Activated T-cell treated with anti-CD3 and anti-CD28 coated beads, Interleukin-2, amount 50 U/mL, for 48 hours (primary cell): ENCODE measurements at places on chromosomes 6 and 20.
A peak's percentile ranks its signal among the peaks of the same experiment; 100 is the strongest.

GRCh38 chr6:119620846-119621555, 271.4 kb upstream of the MAN1A1 start:
- DNase-seq = no peak

DNA sequence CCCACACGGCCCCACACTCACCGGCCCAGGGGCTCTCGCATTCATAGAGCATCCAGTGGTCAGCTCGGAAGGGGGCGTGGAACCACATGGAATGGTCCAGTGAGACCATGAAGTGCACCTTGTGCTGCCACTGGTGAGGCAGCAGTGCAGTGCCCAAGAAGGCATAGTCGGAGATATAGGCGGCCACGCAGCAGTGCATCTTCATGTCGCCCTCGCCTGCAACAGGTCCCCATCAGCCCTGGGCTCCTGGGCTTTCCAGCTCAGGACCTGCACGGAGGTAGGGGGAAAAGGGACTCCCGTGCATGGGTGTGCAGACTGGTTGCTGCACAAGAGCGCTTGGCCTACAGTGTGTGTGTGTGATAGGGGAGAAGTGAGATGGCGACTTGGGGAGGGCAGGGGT, 9.9 kb downstream of the SNX21 start:
- DNase-seq = no peak

DNA sequence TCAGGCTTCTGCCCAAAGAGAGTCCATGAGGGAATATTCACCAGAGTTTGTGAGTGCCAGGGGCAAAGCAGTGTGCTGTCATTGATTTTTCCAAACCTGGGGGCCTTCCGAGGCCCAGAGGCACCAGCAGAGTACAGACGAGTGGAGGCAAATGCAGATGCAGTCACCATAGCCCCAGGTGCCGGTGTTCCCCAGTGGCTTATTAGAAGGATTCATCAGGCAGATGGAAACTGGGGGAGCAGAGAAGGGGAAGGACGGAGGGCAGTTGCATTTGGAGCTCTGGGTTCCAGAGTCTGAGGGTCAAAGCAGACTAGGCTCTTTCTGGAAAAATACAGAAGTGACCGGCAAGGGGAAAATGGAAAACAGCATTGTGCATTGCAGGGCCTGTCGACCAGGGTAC, 184.2 kb downstream of the ANKRD60 start:
- no peak for DNase-seq

GRCh38 chr6:21331235-21331634, 262.3 kb upstream of the SOX4 start:
- no peak for DNase-seq

- no peak for DNase-seq
Measured at GRCh38 chr6:81997090-81997926, 244.8 kb upstream of the TENT5A start.

DNA sequence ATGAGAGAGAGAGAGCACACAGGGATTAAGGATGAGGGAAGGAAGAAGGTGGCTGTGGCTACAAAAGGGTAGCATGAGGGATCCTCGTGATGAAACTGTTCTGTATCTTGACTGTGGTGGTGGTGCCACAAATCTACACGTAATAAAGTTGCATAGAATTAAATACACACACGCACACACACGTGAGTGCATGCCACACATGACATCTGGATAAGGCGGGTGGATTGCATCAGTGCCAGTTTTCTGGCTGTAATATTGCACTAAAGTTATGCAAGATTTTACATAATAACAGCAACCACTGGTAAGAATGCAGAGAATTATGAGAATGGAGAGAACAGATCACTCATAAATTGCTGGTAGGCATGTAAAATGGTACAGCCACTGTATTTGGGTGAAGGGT, 16.9 kb upstream of the STK35 start:
- DNase-seq = no peak

- peak; percentile 91 for DNase-seq
Measured at GRCh38 chr6:121334299-121335086, at the start of gene TBC1D32. TBC1D32 (minus strand) TSS chr6:121334480; CDS start chr6:121334430, 50 bp downstream.

DNA sequence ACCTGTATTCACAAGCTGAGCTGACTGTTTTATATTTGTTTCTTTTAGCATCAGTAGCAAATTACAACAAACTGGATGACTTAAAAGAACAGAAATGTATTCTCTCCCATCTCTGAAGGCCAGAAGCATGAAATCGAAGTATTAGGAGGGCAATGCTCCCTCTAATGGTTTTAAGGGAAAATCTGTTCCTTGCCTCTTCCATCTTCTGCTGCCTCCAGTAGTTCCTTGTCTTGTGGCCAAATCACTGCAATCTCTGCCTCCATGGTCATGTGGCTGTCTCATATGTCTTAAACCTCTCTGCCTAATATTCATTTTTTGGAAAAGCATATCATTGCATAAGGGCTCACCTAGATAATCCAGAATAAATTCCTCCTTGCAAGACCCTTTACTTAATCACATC, 25.2 kb upstream of the ASCC3 start:
- no peak for DNase-seq

- DNase-seq = no peak
Measured at GRCh38 chr20:34717230-34718095, 13.3 kb downstream of the TP53INP2 start.

- no peak for DNase-seq
Measured at GRCh38 chr6:156348424-156348823, 428.8 kb upstream of the ARID1B start.

DNA sequence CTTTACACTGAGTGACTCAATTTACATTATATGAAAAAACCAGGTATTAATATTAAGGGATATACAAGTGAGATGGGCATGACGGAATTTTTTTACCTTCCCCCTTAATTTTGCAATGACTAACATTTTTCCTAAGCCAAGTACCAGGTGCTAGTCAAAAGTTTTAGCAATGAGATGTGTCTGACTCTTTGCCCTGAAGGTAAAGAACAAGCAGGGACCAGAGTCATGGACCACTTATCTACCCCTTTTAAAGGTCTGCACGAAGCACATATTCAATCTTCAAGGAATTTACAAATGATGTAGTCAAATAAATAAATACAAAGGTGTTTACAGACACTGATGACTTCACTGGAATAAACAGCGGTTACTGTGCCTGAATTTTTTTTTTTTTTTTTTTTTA, 1.4 kb downstream of the GLO1 start:
- DNase-seq = no peak

GRCh38 chr20:50417023-50417329, 93.2 kb upstream of the PTPN1 start:
- DNase-seq = no peak

DNA sequence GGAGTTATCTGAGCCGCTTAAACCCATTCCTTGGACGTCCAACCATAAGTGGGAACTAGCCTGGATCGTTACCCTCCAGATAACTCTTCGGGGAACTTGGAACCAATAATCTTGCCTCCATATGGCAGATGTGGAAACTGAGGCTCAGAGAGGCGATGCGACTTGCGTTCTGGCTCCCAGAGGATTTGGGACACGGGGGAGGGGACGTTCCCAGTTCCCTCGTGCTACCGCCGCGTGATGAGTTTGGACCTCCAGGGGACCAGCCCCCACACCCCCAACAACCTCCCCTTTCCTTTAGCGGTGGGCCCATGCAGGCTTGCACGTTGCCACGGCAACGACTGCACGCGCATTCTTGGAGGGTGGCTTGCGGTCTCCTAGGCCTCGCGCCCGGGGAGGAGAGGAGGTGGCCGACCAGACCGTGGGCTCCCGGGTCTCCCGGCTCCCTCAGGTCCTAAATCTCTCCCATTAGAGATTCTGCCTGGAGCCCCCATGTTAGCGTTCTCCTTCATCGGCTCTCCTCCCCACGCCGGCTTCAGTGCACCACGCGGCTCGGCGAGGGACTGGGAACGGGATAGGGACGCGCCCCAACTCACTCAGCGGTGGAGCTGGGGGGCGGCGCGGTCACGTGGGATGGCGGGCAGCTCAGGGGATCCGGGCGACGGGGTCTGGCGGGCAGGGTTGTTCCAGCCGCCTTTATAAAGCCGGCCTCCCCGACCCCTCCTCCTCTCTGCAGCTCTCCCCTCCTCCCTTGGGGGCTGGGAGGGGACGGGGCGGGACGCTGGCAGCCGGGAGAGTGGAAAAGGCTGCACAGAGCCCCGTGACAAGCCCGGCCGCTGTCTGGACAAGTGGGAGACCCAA, at the start of gene PLTP:
TSS of gene PLTP (minus strand) at position 670 of the 858 bp plus-strand sequence. CDS start 703 bp downstream, outside the sequence.
- DNase-seq = peak; percentile 54

GRCh38 chr6:3418496-3419060, 38.3 kb downstream of the SLC22A23 start:
- no peak for DNase-seq

GRCh38 chr6:14459315-14459714, 341.7 kb downstream of the CD83 start:
- DNase-seq = no peak

DNA sequence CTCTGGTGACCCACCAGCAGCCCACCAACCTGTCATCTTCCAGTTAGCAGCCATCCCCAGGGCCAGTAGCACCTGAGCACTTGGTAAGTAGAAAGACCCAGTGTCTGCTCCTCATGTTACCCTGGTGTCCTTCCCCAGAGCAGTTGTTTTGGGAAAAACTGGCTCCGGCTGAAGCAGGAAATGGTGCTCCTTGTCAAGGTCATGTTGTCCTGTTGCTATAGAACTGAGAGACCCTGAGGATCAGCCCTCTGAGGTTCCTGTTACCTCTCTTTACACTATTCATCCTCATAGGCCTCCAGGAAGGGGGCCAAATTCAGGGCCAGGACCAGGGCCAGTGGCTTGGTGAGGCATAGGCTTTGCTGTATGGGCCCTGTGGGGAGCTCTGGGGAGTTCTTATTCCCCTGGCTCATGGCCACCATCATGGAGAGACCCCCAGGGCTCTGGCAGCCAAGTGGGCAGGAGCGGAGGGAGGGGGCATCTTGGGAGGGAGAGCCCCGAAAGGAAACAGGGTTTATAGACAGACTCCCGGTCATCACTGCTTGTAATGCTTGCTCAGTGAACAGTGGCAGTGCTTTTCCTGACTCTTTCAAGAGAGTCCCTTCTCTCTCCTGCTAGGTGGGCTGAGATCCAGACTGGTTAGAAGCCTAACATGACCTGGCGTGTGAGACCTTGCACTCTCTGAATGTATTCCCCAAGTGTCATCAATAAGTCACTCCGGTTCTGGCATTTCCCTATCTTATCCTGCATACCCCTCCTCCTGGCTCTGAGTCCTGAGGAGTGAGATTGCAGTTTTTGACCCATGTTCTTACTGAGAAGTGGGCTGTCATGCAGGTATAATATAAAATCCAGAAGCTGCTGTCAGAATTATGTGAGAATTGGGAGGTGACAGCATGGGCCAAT, 50.7 kb downstream of the PPARD start:
- DNase-seq = no peak

DNA sequence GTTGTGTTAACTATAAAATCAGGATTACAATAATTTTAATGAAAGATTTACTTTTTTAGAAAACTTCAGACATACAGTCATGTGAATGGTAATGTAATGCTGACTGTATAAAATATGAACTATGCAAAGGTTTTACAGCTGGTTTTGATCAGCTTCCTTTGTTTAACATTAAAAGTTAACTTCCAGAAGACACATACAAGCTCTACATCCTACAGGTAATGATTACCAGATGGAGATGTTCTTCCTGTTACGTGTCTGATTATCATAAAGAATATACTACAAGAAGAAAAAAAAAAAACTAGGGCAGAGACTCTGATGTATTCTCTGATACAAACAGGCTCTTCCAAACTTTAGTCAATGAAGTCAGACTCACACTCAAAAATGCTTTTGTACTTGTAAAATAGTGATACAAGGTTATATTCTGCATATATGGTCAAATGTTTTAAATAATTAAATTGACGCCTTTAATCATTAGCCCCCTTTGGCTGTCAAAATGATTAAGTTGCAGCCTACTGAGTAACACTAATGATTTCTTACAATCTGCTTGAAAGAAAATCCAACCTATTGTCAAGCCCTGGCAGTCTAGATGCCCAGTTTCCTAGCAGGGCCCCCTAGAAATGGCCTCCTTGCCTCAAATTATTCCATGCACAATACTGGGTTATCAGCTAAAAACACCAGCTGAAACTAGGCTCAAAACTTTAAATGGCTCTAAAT, 251.8 kb upstream of the RUNX2 start:
- DNase-seq = no peak
